Skeletal muscle cell (primary cell): ENCODE measurements at places on chromosomes 2 and 18.
A peak's percentile ranks its signal among the peaks of the same experiment; 100 is the strongest.

DNA sequence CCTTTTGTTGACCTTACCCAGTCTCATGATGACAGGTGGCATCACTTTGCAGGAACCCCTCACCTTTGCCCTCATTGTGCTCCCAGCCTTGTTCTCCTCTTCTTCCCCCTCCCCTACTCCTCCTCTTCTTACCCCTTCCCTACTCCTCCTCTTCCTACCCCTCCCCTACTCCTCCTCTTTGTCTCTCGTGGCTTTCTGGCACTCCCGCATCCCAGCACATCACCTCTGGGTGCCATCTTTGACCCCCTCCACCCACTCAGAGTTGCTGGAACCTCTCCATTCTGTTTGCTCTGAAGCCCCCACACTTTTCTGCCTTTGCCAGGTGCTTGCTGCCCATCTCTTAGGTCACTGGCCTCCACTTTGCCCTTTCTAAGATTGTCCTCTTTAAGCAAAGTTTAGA lies 17.1 kb downstream of the UBE2F start:
- DNase-seq, result no peak

DNA sequence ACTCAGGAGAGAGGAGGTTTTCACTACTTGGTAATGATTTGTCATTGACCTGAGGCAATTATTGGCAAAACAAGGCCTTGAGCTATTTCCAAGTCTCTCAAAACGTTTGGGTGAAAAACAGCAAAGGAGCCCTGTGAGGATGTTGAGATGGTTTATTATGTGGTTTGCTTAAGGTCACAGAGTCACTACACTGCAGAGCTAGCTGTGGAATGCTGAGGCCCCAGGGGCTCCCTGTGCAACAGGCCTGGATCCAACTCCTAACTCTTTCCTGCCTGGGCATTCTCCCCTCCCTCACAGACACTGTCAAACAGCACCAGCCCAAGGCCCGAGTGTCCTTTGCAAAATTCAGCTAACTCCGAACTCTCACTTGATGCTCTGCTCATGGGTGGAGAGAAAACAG lies 754.6 kb upstream of the SOX11 start:
- DNase-seq, result peak; percentile 17

DNA sequence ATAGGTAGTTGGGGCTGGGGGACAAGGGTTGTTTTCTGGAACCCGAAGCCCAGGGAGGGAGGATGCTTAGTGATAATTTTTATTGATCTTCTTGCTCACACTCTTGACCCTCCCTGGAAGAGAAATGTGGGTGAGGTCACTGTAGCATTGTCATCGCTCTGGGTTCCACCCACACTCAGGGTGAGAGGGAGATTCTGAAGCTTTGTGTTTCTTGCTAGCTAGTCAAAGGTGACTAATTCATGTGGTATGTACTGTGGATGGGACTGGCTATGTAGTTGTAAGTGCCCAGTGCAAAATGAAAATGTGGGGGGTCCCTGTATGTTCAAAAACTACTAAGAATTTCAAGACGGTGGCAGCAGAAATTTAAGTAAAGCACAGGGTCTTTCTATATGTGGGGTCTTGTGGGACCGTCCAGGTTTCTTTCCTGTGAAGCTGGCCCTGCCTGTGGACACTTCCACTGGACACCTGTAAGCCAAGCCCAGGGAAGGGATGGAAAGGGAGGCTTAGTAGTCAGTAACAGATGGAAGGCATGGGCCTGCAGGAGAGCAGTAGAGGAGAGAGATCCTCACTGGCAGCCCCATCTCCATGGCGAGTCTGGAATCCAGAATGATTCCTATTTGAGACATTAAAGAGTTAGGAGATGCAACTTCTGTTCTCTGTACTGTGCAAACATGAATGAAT lies 35.0 kb downstream of the TSN start:
- DNase-seq, result peak; percentile 80

- no peak for DNase-seq
These were observed at the start of gene DNPEP for GRCh38 chr2:219387306-219388120. Gene DNPEP, minus strand, starts transcription at chr2:219387912. Its CDS starts 118 bp downstream, at chr2:219387794.

DNA sequence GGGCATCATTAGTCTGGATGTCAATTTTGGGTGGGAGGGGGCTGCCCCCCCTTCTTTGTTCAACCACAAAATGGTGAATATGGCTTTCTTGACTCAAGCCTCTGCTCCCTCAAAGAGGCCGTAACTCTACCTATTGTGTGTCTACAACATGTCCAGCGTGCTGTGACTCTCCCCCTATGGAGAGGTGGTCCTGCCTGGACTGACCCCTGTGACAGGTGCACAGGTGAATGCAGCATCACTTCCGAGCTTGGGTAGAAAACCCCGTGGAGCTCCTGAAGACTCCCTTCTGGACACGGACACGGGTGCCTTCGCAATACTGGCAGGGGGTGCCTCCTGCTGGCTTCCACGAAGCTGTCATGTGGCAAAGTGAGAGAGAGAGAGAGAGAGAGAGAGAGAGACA lies 397.8 kb downstream of the GALR1 start:
- no peak for DNase-seq

DNA sequence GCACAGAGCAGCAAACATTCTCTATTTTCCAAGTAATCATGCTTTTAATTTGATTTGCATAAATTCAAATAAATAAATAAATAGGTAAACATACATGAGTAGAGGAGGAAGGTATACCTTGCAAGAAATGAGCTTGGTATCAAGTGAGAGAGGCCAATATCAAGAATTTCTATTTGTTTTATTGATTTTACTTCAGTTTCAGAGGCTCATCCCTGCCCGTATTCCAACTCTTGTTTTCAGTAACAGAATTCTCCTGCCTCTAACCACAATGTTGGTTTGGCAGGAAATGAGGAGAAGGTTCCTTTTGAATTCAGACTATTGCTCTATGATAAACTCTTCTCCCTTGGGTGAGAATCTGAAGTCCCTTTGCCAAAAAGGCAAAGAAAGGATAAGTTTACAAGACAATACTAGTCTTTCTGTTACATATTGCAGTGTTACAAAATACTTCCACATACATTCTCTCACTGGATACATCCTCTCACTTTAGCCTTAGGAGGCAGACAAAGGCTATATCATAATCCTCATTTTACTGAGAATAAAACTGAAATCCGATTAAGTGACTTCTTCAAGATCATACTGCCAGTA lies 68.3 kb upstream of the ZNF397 start:
- no peak for DNase-seq

GRCh38 chr18:8957731-8958130 lies 144.8 kb upstream of the NDUFV2 start:
- no peak for DNase-seq

- peak; percentile 7 for DNase-seq
These were observed 531.5 kb downstream of the TNS1 start for GRCh38 chr2:217471319-217471718.

DNA sequence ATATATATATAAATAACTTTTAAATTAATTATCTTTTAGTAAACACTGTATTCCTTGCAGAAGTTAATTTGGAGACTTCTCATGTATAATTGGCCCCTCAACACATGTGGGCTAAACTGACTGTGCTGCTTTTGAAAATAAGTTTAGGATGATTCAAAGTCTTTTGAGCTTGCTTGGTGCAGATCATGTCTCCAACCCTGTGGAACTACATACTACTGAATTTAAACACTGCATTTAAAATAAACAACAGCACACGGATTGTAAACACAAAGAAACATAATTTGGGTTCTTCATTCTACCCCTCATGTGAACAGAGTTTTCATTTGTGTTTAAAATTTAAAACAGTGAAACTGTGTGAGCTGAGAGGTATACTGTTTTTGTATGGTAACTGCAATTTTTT lies 167.7 kb downstream of the DDX1 start:
- DNase-seq, result no peak

DNA sequence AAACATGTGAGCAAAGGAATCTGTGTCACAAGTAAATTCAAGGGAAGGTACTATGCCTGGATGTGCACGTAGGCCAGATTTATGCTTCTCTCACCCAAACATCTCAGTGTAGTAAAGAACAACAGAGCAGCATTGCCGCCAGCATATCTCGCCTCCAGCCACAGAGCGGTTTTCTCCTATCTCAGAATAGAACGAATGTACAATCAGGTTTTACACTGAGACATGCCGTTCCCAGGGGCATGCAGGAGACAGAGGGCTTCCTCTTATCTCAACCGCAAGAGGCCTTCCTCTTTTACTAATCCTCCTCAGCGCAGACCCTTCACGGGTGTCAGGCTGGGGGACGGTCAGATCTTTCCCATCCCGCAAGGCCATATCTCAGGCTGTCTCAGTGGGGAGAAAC lies 175.3 kb downstream of the RPIA start:
- DNase-seq, result no peak

GRCh38 chr2:237097911-237098702 lies 12.4 kb downstream of the COPS8 start:
- peak; percentile 98 for DNase-seq

- DNase-seq, result no peak
These were observed 41.4 kb upstream of the AKAIN1 start for GRCh38 chr18:5238371-5238976.

DNA sequence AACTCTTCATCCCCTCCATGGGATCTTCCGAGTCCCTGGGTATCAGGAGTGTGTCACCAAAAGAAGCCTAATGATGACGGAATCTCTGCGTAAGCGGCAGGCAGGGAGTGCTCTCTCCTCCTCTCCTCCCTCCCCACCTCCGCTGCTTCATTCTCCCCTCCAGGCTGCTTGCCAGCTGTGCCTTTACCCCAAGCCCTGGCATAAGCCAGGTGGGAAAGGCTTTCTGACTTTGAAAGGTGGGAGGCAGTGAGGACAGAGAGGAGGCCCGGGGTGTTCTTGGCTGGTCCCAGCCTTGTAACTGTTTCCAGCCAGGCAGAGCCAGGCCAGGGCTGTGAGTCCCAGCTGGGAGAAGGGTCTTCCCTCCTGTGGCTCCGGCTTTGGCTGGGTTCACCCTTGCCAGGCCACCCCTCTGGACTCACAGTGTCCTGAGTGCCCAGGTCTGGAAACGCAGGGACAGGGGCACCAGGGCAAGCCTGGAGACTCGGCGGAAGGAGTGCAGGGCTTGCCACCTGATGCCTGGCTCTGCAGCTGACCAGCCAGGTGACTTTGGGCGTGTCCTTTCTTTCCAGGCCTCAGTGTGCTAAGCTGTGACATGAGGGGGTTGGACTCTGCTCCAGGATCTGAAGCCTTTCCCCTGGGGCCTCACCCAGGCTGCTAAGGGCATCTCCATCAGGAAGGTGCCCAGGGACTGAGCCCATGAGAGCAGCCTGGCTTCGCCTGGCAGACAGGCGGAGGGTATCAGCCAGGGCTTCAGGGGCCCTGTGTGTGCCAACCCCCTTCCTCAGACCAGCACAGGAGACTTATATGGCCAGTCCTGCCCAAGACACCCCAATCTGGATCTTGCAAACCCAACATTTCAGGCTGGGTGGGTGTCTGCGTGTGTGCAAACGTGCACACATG lies 32.7 kb upstream of the HPCAL1 start:
- no peak for DNase-seq

DNA sequence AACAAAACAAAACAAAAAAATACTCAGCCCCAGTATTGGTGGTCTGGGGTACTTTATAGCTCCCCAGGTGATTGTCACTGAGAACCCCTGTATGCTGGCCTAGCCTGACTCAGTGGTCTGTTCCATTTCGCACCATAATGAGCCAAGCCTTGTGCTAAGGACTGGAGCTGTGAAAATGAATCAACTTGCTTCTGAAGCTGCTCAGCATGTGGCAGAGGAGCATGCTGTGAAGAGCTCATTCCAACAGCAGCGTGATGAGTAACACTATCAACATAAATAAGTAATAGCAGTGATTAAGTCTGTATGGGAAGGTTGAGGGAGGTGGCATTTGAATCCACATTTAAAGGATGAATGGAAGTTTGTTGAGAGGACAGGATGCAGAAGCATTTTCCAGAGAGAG lies 67.2 kb upstream of the ATL2 start:
- no peak for DNase-seq

DNA sequence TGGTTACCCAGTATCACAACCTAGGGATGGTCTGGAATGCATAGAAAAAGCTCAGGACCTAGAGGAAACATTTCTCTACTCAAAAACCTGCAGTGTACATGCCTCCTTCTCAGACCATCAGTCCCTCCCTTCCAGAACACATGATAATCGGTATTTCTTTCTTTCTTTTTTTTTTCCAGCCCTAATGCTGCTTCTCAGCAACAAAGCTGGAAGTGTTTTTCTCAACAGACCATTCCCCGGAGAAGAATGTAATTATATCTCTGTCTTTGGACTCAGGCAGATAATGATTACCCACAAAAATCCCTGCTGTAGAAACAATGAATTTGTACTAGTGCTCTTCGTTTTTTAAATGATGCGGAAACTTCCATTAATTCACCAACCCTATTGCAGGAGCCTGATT lies 44.1 kb upstream of the NDUFV2 start:
- DNase-seq, result no peak

- no peak for DNase-seq
These were observed 599.0 kb upstream of the SYT4 start for GRCh38 chr18:43876286-43876685.

GRCh38 chr2:98868548-98869271 lies 67.3 kb downstream of the CRACDL start:
- no peak for DNase-seq

GRCh38 chr2:38498045-38498481 lies 104.7 kb downstream of the HNRNPLL start:
- no peak for DNase-seq

GRCh38 chr18:42520138-42520537 lies 565.1 kb downstream of the PIK3C3 start:
- DNase-seq, result no peak

GRCh38 chr18:9454061-9454703 lies 21.1 kb upstream of the RALBP1 start:
- no peak for DNase-seq

- DNase-seq, result no peak
These were observed 273.2 kb downstream of the BCL11A start for GRCh38 chr2:60280238-60280637.

GRCh38 chr2:147927053-147927588 lies 82.3 kb downstream of the ACVR2A start:
- DNase-seq, result no peak

- no peak for DNase-seq
These were observed 89.8 kb upstream of the TGIF1 start for GRCh38 chr18:3360211-3360610.

DNA sequence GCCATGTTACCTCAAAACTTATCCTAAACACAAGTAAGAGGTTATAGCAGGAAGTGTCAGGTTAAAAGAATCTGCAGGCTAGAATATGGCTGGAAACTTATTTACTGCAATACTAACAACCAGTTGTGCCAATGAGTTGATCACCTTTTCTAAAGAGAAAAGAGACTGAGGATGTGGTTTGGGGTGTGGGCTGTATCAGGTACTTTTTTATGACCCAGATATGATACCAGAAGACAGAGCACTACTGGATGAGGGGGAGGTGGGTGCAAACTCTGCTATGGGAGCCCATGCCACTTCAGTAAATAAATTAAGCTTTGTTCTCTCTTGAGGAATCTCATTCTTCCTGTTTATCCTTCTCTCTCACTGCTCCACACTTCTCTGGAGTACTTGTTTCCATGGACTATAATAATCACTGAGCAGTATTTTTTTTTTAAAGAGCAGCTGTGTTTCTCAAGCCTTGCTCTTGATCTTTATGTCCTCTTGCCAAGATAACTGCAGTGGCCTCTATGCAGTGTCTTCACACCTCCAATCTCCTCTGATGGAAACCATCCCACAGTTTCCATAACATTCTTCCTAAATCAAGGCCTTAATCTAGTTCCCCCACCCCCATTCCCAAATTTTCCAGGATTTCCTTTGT lies 51.2 kb upstream of the NOSTRIN start:
- DNase-seq, result no peak

GRCh38 chr2:135256531-135257260 lies 204.6 kb downstream of the RAB3GAP1 start:
- DNase-seq, result peak; percentile 31
